ENCODE measurements at places on chromosomes 16 and 17. TPM values are rescaled to one million over a fixed set of nuclear protein-coding genes. Genes with fewer than 3 reads are reported as not detected.

DNA sequence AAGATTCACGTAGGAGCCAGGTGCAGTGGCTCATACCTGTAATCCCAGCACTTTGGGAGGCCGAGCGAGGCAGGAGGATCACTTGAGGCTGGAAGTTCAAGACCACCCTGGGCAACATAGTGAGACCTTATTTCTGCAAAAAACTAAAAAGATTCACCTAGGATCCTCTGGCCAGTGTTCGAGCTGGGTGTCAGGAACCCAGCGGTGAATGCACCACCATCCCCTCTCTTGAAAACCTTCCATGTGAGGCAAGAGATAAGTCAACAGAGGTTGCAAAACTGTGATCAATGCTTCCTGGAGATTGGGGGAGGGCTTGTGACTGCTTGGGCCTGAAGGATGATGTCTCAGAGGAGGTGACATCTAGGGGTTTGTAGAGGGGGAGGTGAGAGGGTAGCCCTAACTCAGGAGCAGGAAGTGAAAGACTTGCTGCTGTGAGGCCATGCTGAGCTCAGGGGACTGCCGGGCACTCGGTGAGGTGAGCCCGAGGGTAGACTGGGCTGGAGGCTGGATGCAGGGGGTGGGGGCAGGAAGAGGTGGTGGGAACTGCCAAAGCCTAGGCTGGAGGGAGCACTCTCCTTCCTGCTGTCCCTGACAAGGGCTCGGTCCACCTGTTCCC, 11.7 kb downstream of the GJD3 start:
- no peak for DNase-seq

GRCh38 chr16:27110524-27110896, 43.8 kb downstream of the C16orf82 start:
- DNase-seq = no peak

Gene HAPSTR1
- total RNA-seq = 60.1 TPM

- DNase-seq = peak; percentile 60
Observed at GRCh38 chr17:48871551-48872351, 20.8 kb upstream of the ATP5MC1 start.

Gene ADAM11
- 0.51 TPM for total RNA-seq
